ENCODE measurements at places on chromosomes 13 and 19.
A peak's percentile ranks its signal among the peaks of the same experiment; 100 is the strongest.

DNA sequence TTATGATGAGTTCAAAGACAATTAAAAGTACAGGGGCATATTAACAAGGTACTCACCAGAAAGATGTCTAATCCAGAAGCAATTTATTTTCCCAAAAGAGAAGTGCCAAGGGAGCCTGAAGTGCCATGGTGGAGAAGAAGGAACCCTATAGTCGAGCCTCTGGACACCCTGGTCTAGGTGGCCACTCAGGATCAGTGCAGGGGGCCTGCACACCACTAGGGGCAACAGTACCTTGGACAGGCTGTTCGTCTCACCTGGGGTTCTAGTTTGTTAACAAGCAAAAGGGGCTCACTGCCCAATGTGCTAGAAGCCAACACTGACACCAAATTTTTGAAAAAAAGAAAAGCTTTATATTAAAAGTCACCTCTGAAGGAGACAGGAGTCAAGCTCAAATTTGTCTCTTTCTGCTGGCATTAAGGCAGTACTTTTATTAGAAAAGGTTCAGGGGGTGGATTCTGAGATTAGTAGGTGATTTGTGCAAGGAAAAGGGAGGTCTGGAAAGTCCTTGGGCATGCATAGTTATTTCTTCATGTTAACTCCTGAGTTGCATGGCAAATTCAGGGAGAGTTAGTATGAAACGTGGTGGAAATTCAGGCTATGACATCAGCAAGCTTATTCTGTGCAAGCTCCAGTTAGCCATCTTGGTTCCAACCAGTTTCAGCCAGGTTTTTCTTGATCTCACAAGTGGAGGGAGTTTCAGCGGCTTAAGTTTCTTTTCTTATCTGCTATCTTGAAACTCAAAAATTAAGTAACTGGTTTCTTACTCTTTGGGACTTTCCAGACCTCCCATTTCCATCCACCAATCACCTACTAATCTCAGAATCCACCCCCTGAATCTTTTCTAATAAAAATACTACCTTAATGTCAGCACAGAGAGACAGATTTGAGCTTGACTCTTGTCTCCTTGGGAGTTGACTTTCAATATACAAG, 884 bp upstream of the CBY2 start:
- DNase-seq, result no peak

GRCh38 chr19:54622431-54622830, 7.9 kb upstream of the LILRB1 start:
- DNase-seq, result no peak

DNA sequence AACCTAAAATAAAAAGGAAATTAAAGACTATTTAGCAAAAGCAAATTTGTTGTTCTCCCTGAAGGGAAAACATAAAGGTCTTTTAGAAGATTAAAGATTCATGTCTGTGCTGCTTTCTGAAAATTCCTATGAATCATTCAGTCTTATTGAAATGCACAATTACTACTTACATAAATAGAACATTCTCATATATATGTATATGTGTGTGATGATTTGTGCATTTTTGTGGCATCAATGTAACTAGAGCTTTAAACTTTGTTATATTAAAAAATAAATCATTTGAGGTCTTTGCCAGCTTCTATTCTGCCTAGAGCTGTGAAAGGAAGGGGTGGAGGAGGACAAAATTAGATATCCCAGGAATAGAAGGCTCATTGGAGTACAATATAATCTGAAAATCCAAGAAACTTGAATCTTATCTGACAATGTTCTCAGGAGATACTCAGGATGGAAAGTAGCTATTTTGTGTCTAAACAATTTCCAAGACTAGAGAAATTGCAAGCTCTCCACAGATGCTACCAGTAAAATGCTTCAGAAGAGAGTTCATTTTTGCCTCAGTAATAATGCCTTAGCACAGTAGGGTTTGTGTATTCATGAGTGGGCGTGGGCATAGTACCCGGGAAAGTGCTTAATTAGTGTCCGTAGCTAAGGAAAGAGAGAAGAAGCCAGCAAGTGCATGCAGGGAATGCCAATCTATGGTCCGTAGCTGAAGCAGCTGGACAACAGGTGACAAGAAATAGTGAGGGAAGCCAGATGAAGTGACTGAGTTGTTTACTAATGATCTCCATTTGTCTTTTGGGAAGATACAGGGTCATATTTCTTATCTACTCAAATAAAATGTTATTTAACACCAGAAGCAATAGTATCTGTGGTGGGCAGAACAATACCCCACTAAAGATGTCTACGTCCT, 395.5 kb upstream of the NBEA start:
- DNase-seq, result no peak

DNA sequence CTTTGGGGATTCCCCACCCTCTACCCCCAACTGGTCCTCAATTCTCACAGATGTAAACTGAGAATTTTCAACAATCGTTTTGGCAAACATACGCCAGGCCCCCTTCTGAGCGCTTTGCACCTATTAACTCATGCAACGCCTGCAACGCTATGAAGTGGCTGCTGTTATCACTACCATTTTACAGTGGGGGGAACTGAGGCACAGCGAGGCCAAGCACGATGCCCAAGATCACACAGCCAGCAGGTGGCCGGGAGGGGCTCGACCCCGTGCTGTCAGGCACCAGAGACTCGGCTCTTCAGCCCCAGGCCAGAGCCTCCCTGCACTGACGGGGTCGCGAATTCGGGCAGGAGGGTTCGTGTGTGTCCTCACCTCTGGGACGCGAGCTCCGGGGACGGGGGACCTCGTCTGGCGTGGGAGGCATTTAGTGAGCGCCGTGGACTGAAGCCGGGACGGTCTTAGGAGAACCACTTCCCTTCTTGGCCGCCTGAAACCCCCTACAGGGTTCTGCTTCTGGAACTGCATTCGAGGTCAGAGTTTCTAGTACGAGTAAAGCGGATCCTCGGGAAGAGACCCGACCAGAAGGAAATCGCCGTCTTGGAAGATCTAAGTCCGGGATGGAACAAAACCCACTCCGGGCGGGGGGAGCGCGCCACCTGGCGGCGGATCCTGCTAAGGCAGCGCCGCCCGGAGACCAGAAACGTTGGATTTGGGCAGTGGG, 21.0 kb downstream of the ZNF114 start:
- peak; percentile 63 for DNase-seq

DNA sequence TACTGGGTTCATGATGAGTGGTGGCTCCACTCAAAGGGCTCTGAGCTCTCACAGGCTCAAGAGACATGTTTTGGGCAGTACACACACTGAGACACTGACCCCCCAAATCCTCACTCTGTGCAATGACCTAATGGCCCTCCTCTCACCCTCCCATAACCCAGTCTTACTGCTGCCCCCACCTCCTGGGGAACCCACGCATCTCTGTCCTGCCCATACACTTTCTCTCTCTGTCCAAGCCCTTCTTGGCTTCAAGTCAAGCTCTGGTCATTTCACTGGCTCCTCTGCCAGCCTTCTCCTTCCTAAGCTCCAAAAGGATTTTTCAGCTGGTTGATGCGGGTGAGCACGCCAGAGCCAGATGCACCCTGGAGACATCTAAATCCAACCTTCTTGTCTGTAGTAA, 187.9 kb upstream of the TSHZ3 start:
- no peak for DNase-seq

GRCh38 chr19:56083668-56084067, 37.4 kb downstream of the ZNF787 start:
- no peak for DNase-seq

DNA sequence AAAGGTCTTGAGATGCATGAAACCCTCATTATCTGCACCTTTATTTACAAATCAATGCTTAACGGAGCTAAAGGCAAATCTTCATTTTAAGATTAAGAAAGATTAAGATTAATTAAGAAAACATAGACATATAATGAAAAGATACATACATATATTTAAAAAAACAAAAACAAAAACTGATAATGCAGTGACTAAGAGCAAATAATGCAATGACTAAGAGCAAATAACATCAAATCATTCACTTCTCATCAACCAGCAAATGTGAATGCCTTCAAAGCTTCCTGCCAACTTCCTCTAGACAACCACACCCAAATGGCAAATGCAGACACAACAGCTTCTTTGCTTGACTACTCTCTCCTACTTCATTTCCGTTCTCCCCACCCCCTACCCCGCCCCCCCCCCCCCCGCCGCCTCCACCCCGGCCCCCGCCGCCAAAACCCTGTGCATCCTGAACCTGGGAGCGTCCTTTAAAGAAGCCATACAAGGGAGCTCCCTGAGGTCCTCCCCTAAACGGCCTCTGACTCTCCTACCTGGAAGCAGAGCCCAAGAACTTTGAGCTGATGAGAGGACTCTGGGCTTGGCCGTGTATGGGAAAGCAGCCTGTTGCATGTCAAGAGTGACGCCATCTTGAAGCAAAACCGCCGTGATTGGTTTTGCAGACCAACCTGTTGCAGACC, 24.5 kb downstream of the TEX101 start:
- no peak for DNase-seq

DNA sequence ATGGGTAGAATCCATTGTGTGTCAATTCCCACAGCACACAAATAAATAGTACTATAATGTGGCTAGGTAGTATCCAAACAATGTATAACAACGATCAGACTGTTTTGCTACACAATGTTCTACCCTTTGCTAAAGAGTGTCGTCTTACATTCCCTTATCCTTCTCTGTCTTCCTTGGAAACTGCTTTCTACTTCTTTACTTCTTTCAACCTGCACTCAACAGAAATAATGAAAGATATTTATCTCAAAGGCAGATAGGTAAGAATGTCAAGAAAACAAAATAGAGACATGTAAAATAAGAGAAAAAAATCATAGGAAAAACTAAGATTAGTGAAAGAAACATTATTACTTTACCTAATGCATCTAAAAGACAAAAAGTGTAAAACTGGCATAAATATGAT, 814.7 kb downstream of the PCDH9 start:
- no peak for DNase-seq

DNA sequence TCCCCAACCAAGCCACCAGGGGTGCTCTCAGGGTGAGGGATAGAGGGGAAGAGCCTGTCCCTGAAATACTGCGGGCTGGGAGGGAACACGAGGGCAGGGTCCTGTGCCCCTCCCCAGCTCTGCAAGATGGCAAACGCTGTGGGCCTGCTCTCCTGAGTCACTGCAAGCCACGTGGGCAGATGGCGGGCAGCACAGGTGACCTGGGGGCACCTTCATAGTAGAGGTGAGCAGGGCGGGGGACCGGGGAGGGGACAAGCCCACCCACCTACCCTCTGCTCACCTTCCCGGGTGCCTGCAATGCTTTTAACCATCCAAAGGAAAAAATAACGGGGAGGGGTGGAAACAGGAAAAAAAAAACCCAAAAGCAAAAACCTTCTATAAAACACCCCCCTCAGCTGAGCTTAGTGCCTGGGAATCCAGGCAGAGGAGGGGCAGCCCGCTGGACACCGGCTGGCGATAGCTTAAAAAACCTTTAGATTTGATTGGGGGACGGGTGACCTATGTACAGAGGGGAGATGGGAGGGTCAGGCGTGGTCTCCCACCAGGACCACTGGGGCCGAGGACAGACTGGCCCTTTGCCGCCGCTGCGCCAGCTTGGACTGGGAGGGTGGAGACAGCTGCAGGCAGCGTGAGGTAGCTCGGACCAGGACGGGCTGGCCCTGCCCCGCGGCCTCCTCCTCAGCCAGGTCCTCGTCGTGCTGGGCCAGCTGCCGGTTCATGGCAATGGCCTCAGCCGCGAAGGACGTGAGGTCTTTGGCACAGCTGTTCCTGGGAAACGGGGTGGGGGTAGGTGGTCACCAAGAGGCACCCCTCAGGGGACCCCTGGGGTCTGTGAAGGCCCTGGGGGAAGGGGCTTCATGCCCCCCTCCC, 11.7 kb downstream of the MKNK2 start:
- no peak for DNase-seq

DNA sequence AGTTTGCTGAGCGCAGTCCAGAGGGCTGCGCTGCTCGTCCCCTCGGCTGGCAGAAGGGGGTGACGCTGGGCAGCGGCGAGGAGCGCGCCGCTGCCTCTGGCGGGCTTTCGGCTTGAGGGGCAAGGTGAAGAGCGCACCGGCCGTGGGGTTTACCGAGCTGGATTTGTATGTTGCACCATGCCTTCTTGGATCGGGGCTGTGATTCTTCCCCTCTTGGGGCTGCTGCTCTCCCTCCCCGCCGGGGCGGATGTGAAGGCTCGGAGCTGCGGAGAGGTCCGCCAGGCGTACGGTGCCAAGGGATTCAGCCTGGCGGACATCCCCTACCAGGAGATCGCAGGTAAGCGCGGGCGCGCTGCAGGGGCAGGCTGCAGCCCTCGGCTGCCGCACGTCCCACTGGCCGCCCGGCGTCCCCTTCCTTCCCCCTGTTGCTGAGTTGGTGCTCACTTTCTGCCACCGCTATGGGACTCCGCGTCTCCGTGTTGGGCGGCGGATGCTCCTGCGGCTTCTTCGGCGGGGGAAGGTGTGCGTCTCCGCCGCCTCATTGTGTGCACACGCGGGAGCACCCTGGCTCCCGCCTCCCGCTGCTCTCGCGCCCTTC, 772 bp downstream of the GPC6 start:
- peak; percentile 27 for DNase-seq

GRCh38 chr13:29573190-29573589, 22.3 kb downstream of the SLC7A1 start:
- DNase-seq, result no peak

DNA sequence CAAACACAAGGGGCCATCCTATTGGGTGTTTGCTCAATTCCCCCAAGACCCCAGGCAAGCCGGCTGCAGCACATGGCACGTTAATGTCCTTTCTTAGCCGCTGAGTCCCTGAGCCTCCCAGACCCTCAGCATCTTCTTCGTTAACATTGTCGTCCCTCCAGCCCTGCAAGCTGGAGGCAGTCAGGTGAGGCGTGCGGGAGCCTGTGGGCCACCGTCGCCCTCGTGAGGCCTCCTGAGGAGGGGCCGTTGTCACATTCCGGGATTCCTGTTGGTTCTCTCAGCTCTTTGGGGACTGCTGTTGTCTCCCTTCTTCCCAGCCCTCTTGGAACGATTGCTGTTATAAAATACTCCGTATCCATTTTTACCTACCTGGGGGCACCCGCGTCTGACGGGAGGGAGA, 140.6 kb downstream of the KDM4B start:
- DNase-seq, result no peak

All from amygdala (tissue), 56 donors.